ENCODE measurements at places on chromosomes 13 and 19.

DNA sequence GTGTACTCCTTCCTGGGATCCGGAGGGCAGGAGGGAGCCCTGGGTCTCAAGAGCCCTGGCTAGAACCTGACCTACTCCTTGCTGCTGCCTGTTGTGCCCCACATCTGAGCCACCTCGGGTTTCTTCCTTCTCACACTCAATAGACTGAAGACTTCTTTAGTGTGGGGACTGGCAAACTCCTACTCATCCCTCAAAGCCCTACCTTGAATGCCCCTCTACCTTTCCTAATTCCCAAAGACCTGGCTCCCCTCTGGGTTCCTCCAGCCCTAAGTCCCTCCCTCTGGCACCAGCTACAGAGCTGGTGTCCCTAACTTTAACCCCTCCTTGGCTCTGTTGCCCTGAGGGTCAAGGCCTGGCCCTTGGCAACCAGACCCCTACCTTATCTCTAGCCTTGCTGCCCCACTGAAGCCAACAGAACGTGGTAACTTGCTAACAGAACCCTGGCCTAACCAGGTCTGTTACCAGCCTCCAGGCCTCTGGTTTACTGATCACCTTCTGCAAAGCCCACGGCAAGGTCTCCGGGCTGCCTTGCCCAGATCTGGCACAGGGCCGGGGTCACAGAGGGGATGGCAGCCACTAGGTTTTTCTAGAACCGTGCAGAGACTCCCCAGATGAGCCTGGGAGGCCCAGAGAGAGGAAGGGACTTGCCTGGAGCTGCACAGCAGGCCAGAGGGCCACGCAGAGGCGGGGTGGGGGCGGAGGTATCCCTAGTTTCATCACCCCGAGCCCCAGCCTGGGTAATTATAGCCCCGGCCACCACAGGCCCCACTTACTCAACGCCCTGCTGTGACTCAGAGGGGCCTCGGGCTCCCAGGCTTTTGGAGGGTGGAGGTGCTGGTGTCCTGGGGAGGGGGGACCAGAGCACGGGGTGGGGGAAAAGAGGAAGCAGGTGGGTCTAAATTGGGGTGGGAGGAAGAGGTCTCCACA is 15.3 kb downstream of the ZBTB7A start:
- DNase-seq, result no peak

GRCh38 chr13:53941588-53942190 is 913.1 kb downstream of the OLFM4 start:
- no peak for DNase-seq

GRCh38 chr13:28744656-28745055 is 25.9 kb upstream of the SLC46A3 start:
- no peak for DNase-seq

DNA sequence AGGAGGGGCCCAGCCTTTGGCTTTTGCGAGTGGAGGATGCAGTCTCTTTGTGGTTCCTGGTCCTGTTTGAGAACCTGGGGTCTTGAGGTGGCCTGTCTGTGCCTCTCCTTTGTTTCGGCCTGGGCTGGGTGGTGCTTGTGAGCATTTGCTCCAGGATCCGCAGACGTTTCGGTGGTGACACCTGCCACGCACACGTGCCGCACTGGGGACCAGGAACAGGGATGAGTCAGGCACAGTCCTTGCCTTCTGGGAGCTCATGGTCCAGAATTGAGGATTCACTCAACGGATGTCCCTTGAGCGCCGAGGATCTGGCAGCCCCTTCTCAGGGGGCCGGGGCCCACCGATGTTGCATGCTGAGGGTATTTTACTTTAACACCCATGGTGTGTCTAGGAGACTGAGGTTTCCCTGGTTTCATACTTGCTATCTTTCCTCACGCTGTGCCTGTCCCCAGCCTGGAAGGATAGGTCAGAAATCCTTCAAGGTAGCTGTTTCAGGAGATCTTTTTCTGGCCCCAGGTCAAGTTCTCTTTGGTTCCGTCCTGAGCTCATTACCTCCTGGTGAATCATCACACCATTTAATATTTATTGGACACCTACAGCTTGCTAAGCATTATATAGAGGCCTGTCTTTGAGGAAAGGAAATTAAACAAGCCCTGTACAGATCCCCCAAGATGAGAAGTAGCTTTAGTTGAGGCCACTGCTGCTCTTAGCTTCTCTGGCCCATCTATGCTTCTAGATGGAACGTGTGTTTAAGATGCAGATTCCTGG is 5.1 kb downstream of the HDGFL2 start:
- DNase-seq, result no peak

DNA sequence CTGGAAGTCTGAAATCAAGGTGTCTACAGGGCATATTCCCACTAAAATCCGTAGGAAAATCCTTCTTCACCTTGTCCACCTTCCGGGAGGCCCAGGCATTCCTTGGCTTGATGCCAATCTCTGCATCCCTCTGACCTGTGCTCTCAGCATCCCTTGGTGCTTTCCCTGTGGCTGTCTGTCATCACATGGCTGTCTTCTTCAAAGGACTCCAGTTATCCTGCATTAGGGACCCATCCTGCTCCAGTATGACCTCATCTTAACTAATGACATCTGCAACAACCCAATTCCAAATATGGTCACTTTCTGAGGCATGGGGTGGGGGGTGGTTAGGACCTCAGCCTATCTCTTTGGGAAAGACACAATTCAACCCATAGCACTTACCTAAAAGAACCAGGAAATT is 423.8 kb downstream of the IRS2 start:
- DNase-seq, result no peak

DNA sequence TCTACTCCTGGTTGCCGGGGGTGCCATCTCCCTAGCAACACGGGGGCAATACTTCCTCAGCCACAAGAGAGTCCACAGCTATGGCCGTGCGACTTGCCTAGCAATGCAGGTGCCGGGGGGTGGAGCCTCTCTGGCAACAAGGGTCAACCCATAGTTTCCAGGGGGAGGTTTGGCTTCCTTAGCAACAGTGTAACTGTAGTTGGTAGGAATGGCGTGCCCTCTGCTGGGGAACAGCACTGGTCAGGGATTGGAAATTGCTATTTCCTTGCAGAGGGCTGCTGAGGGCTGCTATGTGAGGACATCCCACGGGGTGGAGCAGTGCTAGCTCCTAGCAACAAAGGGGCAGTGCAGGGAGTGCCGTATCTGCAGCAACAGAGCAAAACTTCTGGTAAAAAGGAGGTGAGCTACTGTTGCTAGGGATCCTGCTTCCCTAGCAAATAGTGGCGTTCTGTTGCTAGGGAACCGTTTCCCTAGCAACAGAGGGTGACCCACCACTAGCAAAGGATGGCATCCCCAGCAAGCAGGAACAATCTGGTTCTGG is 7.0 kb upstream of the TMC4 start:
- DNase-seq, result no peak

DNA sequence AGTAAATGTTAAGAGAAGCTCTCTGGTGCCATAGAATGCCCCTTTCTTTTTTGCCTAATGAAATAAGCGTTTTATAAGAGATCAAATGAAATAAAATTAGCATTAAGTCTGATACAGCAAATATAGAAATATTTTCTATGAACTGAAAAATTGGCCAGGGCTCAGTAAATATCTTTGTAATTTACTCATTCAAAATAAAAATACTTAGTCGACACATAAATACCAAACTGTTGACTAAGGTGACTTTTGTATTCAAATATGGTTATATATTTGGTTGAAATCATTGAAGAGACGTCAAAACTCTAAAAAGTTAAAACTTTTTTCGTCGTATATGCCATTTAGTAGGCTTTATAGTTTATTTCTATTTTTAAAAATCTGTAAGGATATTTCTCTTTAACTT is 25.6 kb downstream of the IPO5 start:
- no peak for DNase-seq

- no peak for DNase-seq
Measured at GRCh38 chr19:46404055-46404752, 9.2 kb downstream of the CCDC8 start.

DNA sequence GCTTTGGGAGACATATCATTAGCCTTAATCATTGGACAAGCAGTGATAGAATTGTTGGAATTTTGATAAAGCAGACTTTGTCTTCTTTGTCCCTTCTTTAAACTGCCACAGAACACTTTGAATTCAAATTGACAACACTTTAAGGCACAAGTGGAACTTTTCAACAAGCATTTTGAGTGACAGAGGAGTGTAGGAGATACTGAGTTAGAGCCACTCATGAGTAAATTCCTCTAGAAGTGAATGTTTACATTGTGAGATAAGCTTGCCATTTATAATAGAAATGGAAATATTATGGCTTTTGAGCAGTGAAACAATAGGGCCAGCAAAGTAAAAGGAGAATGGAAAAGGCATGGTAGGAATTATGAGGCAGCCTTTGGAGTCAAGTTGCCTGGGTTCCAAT is 515.8 kb downstream of the SLITRK6 start:
- DNase-seq, result no peak

DNA sequence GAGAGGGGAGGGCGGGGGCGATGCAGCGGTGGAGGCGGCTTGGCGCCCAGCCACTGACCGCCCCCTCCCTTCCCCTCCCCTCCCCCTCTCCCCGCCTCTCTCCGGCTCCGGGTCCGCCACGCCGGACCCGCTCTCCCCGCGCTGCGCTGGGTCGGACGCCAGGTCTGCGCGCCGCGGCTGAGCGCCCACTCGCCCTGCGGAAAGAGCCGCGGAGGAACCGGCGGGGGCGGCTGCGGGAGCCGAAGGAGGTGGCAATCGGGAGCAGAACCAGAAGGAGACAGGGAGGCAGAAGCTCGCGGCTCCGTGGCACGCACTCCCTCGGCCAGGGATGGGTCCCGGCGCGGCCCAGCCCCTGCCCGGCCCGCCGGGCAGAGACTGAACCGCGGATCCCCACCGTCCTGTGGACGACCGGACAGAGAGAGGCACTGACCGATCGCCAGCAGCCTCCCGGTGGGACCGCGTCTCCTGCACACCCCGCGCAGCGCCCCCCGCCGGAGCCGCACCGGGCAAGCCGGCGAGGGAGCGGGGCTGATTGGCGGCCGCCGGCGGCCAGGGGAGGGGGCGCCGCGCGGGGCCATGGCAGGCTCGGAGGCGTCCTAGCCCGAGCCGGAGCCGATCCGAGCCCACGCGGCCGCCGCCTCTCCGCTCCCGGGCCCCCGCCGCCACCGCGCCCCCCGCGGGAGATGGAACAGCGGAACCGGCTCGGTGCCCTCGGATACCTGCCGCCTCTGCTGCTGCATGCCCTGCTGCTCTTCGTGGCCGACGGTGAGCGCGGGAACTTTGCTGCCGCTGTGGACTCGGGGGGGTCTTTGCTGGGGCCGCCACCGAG is at the start of gene VSTM2B:
Gene VSTM2B (plus strand): TSS at position 94 of the 829 bp plus-strand sequence. CDS start 590 bp downstream, at position 684.
- no peak for DNase-seq

GRCh38 chr13:71797517-71797916 is 69.5 kb downstream of the DACH1 start:
- DNase-seq, result no peak

GRCh38 chr13:49602005-49602404 is 16.6 kb upstream of the RCBTB1 start:
- no peak for DNase-seq

DNA sequence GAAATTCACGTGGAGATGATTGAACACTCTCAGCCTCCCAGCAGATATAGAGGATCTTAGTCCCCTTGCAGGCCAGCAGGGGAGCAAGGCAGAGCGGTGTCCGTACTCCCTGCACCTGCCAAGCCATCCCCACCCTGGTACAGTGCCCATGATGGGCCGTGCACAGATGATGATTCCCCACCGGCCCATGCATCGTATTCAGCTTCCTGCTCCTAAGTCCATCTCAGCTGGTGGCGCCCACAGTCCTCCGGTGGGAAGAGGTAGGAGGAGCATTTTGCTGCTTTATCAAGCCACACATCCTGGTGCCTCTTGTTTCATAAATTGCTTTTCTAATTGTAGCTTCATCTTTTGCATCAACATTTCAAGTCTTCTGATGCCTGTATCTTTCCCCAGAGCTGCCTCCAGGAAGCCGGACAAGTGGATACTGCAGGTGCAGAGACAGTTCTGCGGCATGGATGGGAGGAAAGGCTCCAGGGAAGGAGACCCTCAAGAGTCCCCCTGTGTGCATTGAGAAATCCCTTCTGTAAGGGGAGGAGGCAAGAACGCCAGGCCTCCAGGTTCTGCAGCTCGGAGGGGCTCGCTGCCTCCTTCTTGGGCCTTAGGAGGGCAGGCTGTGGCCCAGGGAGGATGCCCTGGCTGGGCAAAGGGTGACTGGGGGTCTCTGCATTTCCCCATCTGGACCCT is 55.3 kb downstream of the F2RL3 start:
- no peak for DNase-seq

- DNase-seq, result no peak
Measured at GRCh38 chr13:99985886-99986527, 4.4 kb downstream of the ZIC2 start.

DNA sequence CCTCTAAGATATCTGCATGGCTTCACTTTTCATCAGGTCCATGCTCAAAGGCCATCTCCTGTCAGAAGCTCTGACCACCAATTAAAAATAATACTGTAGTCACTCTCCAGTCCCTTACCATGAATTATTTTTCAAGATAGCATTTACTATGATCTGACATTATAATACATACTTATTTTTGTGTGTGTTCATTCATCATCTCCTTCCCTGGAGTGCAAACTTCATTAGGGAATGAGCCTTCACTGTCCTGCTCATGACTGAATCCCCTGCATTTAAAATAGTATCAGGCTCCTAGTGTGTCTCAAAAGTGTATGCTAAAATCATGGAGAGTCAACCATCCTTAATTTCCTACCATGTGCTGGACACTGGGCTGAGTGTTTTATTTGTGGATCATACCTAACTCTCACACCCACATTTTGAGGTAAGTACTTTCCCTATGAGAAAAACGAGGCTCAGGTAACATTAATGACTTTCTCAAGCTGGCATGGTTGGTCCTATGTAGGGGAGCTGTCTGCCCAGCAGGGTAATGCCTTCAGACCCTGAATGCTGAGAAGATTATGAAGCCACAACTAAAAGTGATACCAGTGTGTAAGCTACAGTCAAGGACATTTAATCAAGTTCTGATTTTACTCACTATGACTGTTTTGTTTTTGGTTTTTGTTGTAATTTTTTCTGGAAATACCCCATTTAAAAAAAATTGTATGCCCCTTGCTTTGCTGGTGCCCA is 16.3 kb downstream of the PLA2G4C start:
- DNase-seq, result no peak

GRCh38 chr19:38290631-38291147 is 13.4 kb upstream of the C19orf33 start:
- DNase-seq, result no peak

- no peak for DNase-seq
Measured at GRCh38 chr19:51478381-51479234, at the start of gene CEACAM18. TSS of gene CEACAM18 (plus strand) at chr19:51478539.

DNA sequence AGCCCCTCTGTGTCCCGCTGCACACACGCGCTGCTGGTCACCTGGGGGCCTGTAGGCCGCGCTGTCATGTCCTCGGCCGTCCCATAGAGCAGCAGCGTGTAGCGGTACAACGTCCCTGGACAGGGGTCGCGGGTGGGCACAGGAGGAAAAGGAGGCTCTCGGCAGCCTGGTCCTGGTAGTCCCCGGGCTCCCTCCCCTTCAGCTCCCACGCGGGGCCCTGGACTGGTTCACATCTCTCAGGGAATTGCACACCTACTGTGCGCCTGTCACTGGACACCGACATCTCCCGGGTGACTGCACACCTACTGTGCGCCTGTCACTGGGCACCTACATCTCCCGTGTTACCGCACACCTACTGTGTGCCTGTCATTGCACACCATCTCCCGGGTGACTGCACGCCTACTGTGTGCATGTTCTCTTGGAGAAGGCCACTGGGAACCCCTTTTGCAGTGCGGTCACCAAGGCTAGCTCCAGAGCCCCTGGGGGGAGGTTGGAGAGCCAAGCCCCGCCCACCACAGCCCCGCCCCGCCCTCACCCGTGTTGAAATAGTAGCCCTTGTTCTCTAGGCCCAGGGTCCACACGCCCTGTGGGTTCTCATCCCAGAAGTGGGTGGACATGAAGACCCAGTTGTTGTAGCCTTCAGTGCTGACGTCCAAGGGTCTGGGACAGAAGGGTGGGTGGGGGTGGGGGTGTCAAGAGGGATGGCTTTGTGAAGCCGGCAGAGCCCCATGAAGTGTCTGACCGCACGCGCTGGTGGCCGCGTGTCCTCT is 3.5 kb upstream of the C19orf25 start:
- DNase-seq, result no peak
